T-helper 17 cell (primary cell): ENCODE measurements at places on chromosomes 3 and 15.

DNA sequence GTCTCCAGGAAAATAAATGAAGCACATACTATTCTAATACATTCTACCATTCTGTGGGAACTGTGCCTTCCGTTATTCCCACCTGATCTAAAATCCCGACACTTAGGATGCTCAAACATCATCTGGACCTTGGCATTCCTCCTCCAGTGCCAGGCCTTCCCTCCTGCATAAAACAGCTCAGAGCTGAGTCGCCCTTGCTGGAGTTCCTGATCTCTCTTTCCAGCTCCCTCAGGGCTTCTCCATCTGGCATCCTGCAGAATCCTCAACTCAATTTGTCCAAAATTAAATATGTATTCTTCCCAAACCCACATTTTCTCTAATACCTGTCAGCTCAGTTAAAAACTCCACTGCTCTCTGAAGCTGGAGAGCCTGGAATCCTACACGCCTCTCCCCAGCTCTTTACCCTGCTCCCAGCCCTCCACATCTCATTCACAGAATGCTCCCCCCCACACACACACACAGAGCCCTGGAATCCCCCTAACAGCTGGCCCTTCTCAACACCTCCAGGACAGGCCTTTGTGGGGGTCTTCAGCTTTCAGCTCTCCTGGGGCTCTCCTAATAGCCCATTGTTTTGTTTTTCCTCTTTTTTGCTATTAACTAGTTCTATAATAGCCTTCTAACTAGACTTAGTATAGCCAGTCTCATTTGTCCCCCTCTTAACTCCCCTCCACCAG, 78.5 kb downstream of the HMG20A start:
- no peak for DNase-seq
- H3K27ac ChIP-seq, result peak overlapping the region; percentile 19
- peaks cover 5% of the 10 kb centered on the region for H3K27me3 ChIP-seq
- H3K4me1 ChIP-seq, result peaks cover 6% of the 10 kb centered on the region
- peaks cover 10% of the 10 kb centered on the region for H3K36me3 ChIP-seq
- no peak overlapping the region for H3K4me3 ChIP-seq

DNA sequence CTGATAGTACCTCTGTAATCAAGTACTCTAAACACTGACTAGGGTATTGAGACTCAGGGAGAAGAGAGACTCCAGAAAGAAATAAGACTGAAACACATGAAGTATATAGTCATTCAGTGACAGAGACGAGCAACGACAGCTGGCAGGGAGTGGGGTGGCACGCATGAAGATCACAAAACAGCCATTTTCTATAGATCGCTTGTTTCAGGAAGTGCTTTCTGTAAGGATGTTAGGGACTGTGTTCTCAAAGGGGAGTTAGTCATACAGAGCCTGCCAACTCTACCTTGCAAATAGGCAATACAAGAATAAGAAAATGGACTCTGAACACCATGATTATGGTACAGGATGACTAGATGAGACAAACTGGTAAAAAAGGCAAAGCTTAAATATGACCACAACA, 139.5 kb downstream of the TBL1XR1 start:
- H3K27ac ChIP-seq, result no peak overlapping the region
- no peak overlapping the region for H3K4me3 ChIP-seq
- peaks cover 17% of the 10 kb centered on the region for H3K4me1 ChIP-seq
- no peaks in the 10 kb centered on the region for H3K27me3 ChIP-seq
- peaks cover 2% of the 10 kb centered on the region for H3K36me3 ChIP-seq

GRCh38 chr3:15387735-15388134, 39.6 kb downstream of the METTL6 start:
- H3K36me3 ChIP-seq, result peaks cover 2% of the 10 kb centered on the region
- H3K4me3 ChIP-seq, result no peak overlapping the region
- H3K27ac ChIP-seq, result no peak overlapping the region
- no peaks in the 10 kb centered on the region for H3K27me3 ChIP-seq
- peaks cover 13% of the 10 kb centered on the region for H3K4me1 ChIP-seq

DNA sequence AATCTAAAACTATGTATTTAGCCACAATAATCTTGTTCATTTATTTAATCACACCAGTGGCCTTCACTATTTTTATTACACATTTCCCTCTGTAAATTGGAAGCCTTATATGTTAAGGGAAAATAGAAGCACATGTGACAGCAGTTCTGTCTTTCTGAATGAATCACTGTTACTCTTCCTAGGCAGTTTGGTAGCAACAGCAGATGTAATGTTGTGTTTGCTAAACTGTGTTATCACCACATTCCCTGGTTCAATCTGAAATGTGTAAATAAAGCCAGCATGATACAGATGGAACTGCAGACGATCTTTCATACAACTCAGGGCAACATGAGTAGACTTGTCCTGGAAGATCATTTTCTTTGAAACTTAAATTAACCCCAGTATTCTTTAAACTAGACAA, 220.1 kb downstream of the MCTP2 start:
- H3K4me3 ChIP-seq, result no peak overlapping the region
- no peak overlapping the region for H3K27ac ChIP-seq
- no peak for DNase-seq
- H3K27me3 ChIP-seq, result no peaks in the 10 kb centered on the region
- peaks cover 2% of the 10 kb centered on the region for H3K36me3 ChIP-seq

- H3K4me3 ChIP-seq, result no peak overlapping the region
- peaks cover 2% of the 10 kb centered on the region for H3K4me1 ChIP-seq
- H3K27me3 ChIP-seq, result peaks cover 50% of the 10 kb centered on the region
- no peaks in the 10 kb centered on the region for H3K36me3 ChIP-seq
Measured at GRCh38 chr3:63349583-63350573, 71.8 kb downstream of the SYNPR start.

DNA sequence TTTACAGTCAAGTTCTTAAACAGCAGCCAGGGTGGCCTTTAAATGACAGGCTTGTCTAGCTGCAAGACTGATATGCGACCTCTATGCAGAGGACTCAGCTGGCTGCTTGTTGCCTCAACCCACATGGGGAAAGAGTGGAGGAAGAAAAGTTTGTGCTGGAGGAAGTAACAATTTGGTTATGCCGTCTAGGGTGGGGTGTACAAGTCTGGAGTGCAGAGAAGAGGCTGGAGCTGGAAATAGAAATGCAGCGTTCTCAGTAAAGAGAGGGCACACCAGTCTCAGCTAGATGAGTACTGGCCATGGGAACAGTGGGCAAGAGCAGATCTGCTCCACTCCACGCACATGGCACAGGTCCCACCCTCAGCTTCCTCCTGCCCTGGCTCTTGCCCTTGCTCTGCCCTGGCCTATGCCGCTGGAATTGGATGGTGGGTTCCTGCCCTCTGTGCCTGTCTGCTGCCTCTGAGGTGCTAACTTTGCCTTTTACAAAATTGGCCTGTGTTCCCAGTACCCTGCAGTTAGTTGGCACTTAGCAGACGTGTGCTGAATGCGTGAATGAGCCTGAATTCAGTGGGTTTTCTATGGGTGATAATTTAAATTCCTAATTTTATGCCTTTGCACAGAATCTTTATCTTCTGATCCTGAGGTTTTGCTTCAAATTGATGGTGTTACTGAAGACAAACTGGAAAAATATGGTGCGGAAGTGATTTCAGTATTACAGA, 59.7 kb upstream of the FURIN start:
- DNase-seq, result no peak
- H3K36me3 ChIP-seq, result peaks cover 5% of the 10 kb centered on the region
- peak overlapping the region; percentile 75 for H3K27ac ChIP-seq
- H3K4me1 ChIP-seq, result peaks cover 28% of the 10 kb centered on the region
- H3K27me3 ChIP-seq, result no peaks in the 10 kb centered on the region

DNA sequence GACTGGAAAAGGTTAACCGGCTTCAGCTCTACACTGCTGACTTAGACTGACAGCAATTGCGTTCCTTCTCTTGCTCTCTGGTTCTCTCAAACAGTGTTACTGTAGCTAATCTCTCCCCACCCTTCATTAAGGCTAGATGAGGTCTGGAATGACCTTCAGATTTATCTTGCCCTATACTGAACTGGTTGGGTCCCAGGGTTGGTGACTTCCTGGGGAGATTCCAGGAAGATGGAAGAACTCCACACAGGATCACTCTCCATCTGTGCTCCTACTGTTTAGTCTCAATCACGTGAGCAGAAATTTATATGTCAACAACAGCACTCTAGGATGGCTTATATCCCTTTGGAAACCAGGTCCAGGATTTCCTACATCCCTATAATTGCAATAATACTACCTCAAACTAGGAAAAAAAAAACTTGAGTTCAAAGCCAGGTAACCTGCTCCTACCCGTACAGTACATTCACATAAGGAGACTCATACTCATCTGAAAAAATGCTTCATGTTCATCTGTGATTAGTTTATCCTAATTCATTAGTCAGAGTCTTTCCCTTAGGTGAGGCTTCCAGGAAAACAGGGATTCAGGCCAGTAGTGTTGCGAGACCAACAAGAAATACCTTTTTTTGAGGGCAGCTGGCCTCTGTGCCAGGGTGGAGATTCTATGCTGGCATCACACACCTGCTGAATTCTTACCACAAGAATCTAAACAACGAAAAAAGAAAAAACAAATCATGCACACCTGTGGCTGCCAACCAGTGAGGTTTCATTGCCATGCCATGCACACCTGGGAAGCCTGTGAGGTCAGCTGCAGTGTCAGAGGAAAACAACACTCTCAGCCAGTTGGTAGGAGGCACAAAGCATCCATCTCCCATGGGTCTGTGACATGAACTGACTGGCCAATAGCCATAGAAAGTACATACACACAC, 297.3 kb downstream of the MECOM start:
- H3K27ac ChIP-seq, result no peak overlapping the region
- H3K27me3 ChIP-seq, result peaks cover 16% of the 10 kb centered on the region
- H3K4me1 ChIP-seq, result no peaks in the 10 kb centered on the region
- H3K4me3 ChIP-seq, result no peak overlapping the region
- no peaks in the 10 kb centered on the region for H3K36me3 ChIP-seq

- H3K4me1 ChIP-seq, result no peaks in the 10 kb centered on the region
- H3K27me3 ChIP-seq, result peaks cover 11% of the 10 kb centered on the region
- no peak overlapping the region for H3K4me3 ChIP-seq
- H3K36me3 ChIP-seq, result no peaks in the 10 kb centered on the region
- no peak overlapping the region for H3K27ac ChIP-seq
Measured at GRCh38 chr3:124315215-124316033, 323.5 kb upstream of the ROPN1 start.

DNA sequence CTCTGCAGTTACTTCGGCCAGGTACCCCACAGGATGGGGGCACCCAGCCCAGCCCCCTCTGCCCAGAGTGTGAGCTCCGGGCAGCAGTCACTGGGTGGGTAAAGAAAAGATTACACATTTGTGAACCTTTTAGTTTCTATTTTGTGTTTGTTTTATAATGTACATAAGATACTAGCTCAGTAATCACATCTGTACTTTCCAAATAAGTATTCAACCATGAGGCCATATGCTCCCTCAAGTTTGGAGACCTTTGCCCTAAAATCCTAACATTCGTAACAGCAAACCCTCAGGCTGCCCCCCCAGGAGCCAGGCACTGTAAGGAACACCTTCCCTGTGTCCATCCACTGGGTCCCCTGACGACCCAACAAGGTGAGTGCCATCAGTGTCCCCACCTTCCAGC, 68.3 kb upstream of the SLC6A6 start:
- no peak overlapping the region for H3K4me3 ChIP-seq
- no peak overlapping the region for H3K27ac ChIP-seq
- peaks cover 28% of the 10 kb centered on the region for H3K27me3 ChIP-seq
- H3K36me3 ChIP-seq, result no peaks in the 10 kb centered on the region

GRCh38 chr3:125000661-125001060, 55.1 kb downstream of the HEG1 start:
- no peak for DNase-seq
- no peak overlapping the region for H3K4me3 ChIP-seq
- H3K27me3 ChIP-seq, result no peaks in the 10 kb centered on the region
- peaks cover 2% of the 10 kb centered on the region for H3K36me3 ChIP-seq
- no peaks in the 10 kb centered on the region for H3K4me1 ChIP-seq

GRCh38 chr15:78067328-78068228, 9.9 kb downstream of the TBC1D2B start:
- DNase-seq, result no peak
- H3K36me3 ChIP-seq, result no peaks in the 10 kb centered on the region
- no peaks in the 10 kb centered on the region for H3K27me3 ChIP-seq
- H3K27ac ChIP-seq, result no peak overlapping the region

DNA sequence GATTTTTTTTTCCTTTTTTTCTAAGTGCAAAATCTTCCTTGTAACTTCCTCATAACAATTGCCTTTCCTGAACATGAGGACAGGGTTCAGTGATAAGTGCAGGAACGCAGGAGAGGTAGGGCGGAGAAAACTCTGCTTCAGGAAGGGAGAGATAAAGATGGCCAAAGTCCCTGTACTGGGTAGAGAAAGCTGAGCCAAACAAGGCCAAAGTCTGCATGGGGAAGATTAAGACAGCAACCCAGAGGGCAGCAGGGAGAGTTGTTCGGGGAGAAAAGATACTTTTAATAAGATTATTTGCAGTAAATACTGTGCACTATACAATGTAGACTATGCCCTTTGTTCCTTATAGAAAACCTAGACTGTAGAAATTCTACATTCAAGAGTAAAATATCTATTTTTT, 55.4 kb upstream of the LRRFIP2 start:
- DNase-seq, result no peak
- H3K36me3 ChIP-seq, result no peaks in the 10 kb centered on the region
- H3K27ac ChIP-seq, result no peak overlapping the region
- H3K27me3 ChIP-seq, result no peaks in the 10 kb centered on the region

- no peak overlapping the region for H3K27ac ChIP-seq
- H3K4me3 ChIP-seq, result no peak overlapping the region
- peaks cover 4% of the 10 kb centered on the region for H3K36me3 ChIP-seq
- peaks cover 35% of the 10 kb centered on the region for H3K27me3 ChIP-seq
- H3K4me1 ChIP-seq, result no peaks in the 10 kb centered on the region
Measured at GRCh38 chr15:38349251-38349650, 96.6 kb downstream of the SPRED1 start.

- H3K4me3 ChIP-seq, result no peak overlapping the region
- no peak for DNase-seq
- no peaks in the 10 kb centered on the region for H3K4me1 ChIP-seq
- no peak overlapping the region for H3K27ac ChIP-seq
Measured at GRCh38 chr3:52093756-52094545, 37.6 kb upstream of the DUSP7 start.

- H3K27ac ChIP-seq, result no peak overlapping the region
- no peak overlapping the region for H3K4me3 ChIP-seq
- H3K4me1 ChIP-seq, result no peaks in the 10 kb centered on the region
- H3K27me3 ChIP-seq, result peaks cover 12% of the 10 kb centered on the region
Measured at GRCh38 chr15:96037584-96037983, 292.9 kb upstream of the NR2F2 start.

- no peak overlapping the region for H3K4me3 ChIP-seq
- DNase-seq, result no peak
- no peaks in the 10 kb centered on the region for H3K27me3 ChIP-seq
- no peaks in the 10 kb centered on the region for H3K4me1 ChIP-seq
- H3K27ac ChIP-seq, result no peak overlapping the region
- no peaks in the 10 kb centered on the region for H3K36me3 ChIP-seq
Measured at GRCh38 chr3:6455031-6455430, 405.9 kb upstream of the GRM7 start.

- no peaks in the 10 kb centered on the region for H3K27me3 ChIP-seq
- no peaks in the 10 kb centered on the region for H3K36me3 ChIP-seq
- no peak overlapping the region for H3K4me3 ChIP-seq
- no peak for DNase-seq
- no peaks in the 10 kb centered on the region for H3K4me1 ChIP-seq
Measured at GRCh38 chr3:7433073-7433472, 572.2 kb downstream of the GRM7 start.

GRCh38 chr3:168040607-168041208, 55.0 kb downstream of the GOLIM4 start:
- H3K27me3 ChIP-seq, result no peaks in the 10 kb centered on the region
- no peaks in the 10 kb centered on the region for H3K36me3 ChIP-seq
- DNase-seq, result no peak
- no peak overlapping the region for H3K4me3 ChIP-seq

GRCh38 chr3:175983379-175983778, 1124.2 kb downstream of the NAALADL2 start:
- H3K27ac ChIP-seq, result no peak overlapping the region
- no peaks in the 10 kb centered on the region for H3K4me1 ChIP-seq
- H3K4me3 ChIP-seq, result no peak overlapping the region

GRCh38 chr3:3288255-3288654, 108.8 kb upstream of the CRBN start:
- no peaks in the 10 kb centered on the region for H3K36me3 ChIP-seq
- no peak overlapping the region for H3K4me3 ChIP-seq
- no peaks in the 10 kb centered on the region for H3K27me3 ChIP-seq
- H3K4me1 ChIP-seq, result no peaks in the 10 kb centered on the region
